ENCODE measurements at places on chromosomes 16 and 17.

DNA sequence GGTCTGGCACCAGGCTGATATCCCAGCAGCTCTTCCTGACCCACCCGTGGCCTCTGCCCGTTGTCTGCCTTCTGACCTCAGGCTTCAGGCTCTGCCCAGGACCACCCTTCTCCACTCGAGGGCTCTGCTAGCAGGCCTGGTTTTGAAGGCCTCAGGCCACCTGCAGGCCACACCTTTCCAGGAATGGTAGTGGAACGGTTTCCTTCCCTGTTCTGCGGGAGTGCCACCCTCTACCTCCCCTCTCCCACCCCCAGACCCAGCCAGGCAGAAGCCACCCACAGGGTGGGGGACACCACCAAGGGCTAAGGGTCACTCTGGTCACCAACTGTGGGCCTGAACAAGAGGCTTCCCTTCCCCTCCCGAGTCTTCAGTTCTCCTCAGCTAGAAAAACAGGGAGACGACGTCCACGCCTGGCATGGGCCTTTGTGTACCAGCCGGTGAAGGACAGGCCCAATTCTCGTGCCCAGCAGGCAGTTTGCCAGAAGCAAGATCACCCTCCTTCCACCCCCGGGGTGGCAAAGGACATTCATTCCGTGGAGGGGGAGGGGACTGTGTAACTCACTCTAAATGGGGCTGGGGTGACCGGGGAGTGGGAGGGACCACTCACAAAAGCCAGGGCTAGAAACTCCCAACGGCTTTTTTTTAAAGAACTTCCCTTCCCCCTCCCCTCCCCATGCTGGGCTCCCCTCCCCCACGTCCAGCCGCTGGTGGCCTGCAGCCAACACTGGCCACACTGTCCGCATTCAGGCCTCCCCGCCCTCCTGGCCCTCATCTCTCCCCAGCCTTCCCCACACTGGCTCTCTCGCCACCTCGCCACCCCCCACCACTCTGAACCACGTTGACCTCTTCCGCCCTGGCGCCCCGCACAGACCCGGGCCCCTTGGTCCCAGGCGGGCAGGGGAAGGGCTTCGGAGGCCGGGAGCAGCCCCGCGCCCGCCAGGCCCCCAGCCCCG is 7.7 kb downstream of the CBX4 start:
- no peak for DNase-seq

GRCh38 chr16:68228652-68229051 is 7.3 kb downstream of the ESRP2 start:
- DNase-seq: no peak

DNA sequence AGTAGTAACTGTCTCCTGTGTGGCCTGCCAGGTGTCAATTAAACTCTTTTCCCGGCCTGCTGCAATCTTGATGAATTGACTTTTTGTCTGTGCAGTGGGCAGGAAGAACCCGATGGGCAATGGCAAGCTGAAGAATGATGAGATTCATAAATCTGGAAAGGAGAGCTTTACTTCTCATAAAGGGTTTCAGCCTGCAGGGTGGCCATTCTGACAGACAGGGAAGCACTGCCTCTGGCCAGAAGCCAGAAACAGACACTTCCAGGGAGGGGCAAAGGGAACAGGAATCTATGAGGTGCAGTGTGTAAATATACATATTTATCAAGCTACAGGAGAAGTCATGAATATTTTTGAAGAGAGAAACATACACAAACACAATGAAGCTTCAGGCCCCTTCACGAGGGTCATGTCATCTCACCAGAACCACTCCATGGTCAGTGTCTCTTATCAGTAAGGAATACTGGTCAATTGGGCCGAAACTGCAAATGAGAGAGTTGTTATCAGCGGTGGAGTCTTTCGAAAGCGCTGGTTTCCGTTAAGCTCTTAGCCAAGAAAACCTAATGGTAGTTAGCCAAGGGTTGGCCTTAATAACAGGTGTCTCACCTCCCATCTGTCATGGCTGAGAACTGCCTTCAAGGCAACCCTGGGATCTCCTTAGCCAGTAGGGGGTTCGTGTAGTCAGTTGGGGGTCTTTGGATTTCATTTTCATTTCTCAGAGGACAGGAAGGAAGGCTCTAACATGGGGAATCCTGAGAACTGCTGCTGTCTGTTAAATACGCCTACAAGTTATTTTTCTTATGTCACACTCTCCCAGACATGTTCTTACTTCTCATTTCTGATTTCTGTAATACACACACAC is 1.2 kb upstream of the NARF start:
- DNase-seq: no peak

DNA sequence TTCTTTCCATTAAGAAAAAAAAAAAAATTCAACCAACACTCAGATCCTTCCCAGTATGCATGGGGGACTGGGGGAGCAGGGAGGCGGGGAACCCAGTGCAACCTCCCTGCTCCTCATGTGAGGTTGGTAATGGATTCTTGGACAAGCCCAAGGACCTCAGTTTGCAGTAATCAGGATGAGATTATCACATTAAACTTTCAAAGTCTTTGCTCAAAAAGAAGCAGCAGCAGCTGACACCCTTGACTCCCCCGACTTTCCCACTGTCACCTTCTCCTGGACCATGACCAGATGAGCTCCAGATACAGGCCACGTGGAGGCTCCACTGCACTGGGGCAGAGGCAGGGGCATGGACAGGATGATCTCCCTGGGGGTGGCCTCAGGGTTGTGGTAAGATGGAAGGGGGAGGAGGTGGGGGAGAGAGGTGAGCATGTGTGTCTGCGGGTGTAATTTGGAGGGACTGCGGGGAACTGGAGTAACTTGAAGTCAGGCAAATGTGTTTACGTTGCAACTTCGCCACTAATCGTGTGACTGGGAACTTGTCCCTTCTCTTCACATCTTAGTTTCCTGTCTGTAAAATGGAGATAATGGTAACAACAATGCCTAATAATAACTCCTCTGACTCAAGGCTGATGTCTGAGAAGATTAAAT is 19.8 kb downstream of the ZNF385C start:
- no peak for DNase-seq

- no peak for DNase-seq
Measured at GRCh38 chr16:8113843-8114242, 476.5 kb downstream of the TMEM114 start.

DNA sequence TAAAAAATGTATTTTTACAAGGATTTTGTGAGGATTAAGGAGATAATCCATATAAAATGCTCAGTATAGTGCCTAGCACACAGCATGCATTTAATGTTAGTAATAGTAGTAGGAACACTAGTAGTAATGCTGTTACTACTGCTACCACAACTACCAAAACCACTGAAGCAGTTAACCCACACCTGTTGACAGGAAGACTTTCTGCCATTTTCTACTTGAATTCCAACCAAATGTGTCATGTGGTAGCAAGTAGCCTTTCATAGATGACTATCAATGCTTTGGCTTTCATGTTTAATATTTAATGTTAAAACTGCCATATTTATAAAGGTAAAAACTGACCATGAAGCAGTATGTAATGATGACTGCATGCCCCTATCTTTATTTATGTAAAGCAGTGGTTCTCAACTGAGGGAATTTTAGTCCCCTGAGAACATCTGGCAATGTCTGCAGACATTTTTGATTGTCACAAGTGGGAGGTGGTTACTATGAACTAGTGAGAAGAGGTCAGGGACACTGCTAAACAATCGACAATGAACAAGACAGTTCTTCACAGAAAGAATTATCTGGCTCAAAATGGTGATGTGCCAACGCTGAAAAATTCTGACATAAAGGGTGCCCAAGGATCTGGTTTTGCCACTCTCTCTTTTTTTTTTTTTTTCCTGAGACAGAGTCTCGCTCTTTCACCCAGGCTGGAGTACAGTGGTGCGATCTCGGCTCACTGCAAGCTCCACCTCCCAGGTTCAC is 89.4 kb downstream of the ITFG1 start:
- no peak for DNase-seq

DNA sequence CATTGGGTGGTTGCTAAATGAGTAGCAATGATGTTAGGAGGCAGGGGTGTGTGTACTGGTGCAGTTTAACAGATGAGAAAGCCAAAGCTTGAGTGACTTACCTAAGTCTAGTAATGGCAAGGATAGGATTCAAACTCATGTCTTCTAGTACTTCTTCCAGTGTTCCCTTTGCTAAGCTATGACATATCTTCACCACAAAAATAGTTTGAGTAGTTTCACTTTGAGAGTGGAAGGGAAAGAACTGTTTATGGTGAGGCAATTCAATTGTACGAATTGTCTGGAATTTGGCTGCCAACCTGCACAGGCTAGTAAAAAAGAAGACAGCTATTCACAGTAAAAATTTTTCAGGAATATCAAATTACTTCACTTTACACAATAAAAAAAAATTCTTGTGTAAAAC is 138.0 kb downstream of the NLK start:
- DNase-seq: no peak

DNA sequence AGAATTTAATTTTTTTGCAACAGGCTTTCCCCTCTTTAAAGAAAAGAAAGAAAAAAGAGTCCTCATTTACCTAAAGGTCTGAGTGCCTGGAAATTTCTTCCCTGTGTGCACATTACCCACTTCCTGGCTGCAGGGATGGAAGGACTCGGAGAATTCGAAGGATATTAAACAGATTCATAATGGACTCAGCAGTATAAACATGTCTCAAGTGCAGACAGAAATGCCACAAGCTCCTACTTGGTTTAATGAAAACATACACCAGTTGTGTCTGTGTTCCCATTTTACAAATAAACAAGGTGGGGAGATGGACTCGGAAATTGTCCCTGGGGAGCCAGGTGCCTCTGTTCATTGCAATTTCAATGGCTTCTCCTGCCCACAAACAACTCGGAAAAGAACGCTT is 47.2 kb downstream of the MEOX1 start:
- DNase-seq: no peak

DNA sequence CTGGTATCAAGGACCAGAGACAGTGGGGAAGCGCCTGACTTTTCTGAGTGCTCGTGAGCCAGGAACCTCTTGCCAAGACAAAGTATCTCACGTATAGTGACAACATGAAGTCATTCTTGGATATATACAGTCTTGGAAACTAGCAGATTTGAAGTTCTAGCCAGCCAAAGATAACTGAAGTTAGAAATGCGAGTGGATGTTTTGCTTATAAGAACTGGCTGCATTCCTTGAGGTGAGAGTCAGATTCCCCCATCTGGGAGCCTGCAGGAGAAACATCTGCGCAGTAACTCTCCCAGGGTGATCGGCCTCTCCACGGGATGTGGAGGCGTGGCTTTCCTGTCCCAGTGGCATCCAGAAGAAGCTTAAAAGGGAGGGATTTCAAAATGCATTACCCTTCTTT is 89.8 kb downstream of the SHISA6 start:
- no peak for DNase-seq

DNA sequence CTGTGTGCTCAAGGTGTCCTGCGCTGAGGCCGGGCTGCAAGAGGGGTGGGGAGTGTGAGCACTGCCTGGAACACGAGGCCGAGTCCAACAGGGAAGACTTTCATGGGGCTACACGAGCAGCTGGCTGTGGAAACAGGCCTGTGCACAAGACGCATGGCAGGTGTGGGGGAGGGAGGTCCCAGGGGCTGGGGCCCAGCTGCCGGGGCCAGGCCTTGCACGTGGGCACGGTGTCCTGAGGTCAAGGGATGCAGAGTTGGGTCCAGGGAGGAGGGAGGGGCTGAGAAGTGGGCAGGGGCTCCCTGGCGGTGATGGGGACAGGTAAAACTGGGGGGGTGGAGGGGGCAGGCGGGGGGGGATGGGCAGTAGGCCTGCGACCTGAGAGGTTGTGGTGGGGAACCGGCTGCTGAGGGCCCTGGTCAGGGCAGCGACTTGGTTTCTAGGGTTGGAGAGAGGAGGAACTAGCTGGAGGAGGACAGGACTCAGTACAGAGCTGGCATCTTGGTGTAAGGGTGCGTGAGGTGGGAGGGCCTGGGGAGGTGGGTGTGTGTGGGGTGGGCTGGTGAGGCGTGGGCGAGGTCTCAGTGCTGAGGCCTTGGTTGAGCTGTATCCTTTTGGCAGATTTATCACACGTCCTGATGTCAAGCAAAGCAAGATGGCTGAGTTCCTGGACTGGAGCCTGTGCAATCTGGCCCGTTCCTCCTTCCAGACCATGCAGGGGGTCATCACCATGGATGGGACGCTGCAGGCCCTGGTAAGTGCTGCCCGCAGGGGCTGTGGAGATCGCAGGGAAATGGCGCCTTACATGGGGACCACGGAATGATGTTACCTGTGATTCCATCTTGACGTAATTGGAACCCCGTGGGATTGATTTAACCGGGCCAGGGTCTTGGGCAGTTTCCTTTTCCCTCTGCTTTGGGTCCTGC is 29.4 kb downstream of the TBCD start:
- no peak for DNase-seq

DNA sequence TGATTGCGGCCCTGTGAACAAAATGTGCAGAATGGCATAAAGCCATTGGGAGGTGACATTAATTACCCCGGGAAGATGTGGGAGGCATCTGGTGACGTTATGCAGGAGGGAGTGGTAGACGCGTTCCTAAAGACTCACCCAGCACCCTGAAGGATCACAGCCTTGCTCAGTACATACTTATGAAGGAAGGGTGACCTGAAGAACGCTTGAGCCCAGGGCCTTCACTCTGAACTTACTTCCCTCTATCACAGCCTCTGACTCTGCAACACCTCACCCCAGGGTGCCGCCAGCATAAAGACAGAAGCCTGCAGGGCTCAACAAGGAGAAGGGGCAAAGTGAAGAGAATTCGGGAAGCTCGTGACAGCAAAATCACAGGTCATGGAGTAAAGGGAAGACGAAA is 9.4 kb downstream of the MFSD6L start:
- no peak for DNase-seq

DNA sequence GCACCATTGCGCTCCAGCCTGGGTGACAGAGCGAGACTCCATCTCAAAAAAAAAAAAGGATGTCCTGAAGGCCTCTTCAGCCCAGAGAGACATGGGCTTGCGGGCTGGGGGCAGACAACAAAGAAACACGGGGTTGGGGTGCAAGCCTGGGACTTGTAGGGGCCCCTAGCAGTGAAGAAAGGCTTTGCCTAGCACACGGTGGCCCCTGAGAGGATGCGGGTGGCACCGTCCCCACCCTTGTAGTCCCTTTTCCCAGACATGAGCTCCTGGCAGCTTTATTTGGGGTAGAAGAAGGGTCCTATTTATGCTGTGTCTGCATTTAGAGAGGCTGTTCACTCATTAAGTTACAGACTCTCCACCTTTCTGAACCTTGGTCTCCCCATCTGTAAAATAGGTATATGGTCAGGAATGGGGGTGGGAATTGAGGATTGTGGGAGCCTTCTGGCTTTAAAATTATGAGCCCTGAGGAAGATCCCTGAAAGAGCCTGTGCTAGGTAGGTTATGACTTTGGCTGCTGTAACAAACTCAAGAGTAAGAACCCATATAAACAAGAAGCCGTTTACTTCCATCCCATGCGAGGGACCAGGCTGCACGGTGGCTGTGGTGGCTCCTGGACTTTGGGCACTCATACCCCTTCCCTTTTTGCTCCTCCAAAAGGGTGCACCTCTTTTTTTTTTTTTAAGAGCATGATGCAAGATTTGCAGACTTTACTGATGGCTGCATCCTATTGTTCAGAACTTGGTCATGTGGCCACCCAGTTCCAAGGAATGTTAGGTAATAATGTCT is 20.6 kb upstream of the ADGRG1 start:
- no peak for DNase-seq

DNA sequence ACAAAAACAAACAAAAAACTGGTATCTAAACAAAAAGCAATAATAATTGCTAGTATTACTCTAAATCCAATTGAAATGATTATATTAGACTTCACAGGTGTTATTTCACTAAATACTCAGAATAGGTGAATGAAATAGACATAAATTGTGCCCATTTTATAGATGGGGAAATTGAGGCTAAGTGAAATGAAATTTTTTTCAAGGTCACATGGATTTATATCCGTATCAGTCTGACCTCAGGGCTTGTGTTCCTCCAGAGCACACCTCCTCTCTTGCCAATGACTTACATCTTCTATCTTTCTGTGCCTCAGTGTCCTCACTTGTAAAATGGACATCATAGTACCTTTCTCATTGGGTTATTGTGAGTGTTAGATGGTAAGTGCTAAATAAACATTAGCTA is 72.3 kb downstream of the GP2 start:
- no peak for DNase-seq
